H1 (cell line): ENCODE measurements at places on chromosomes 7 and 10.

GRCh38 chr7:123797673-123798531, 47.1 kb upstream of the HYAL4 start:
- H3K27me3 ChIP-seq: no peaks in the 10 kb centered on the region
- no peaks in the 10 kb centered on the region for H3K4me1 ChIP-seq
- no peak overlapping the region for H3K4me3 ChIP-seq
- no peak overlapping the region for H3K27ac ChIP-seq

- H3K4me3 ChIP-seq: no peak overlapping the region
- no peaks in the 10 kb centered on the region for H3K36me3 ChIP-seq
- no peaks in the 10 kb centered on the region for H3K27me3 ChIP-seq
- H3K27ac ChIP-seq: no peak overlapping the region
These were observed 35.9 kb upstream of the CYP2C9 start for GRCh38 chr10:94902570-94902969.

GRCh38 chr7:10122551-10123100, 851.0 kb upstream of the PHF14 start:
- no peaks in the 10 kb centered on the region; the same call in 1 of the 2 replicates for H3K4me1 ChIP-seq
- no peaks in the 10 kb centered on the region for H3K27me3 ChIP-seq
- no peak overlapping the region for H3K27ac ChIP-seq
- no peaks in the 10 kb centered on the region for H3K36me3 ChIP-seq
- no peak for DNase-seq

GRCh38 chr7:33728873-33729551, 176.3 kb upstream of the BMPER start:
- no peak overlapping the region for H3K27ac ChIP-seq
- H3K36me3 ChIP-seq: no peaks in the 10 kb centered on the region
- H3K4me1 ChIP-seq: peaks cover 17% of the 10 kb centered on the region
- no peak overlapping the region for H3K4me3 ChIP-seq
- no peak for DNase-seq
- H3K27me3 ChIP-seq: no peaks in the 10 kb centered on the region

DNA sequence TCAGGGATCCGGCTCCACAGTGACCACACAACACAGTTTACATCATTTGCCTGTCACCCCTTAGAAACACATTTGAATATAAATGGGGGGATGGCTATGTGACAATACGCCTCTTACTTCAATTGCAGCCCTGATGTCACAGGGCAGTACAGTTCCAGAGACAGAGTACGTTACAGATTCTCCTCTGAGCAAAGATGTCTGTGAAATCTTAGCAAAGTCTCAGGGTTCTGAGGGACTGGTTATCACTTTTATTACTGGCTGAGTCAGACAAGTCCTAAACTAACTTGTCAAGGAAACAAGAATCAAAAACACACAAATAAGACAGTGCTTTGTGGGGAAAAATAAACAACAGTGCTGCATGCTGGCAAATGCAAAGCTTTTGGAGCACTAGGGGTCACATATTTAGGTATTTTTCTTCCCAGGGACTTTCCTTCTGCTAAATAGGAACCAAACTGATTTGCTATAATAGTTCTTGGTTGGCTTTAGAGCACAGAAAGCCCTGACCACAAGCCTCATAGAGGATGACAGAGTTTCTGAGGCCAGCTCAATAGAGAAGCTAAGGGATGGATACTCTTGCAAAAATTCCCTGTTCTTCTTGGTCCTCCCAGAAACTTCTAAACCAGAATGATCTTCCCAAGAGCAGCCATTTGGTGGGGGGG, 501.6 kb downstream of the GRID1 start:
- H3K36me3 ChIP-seq: no peaks in the 10 kb centered on the region
- DNase-seq: no peak
- H3K4me1 ChIP-seq: no peaks in the 10 kb centered on the region
- H3K4me3 ChIP-seq: no peak overlapping the region
- no peaks in the 10 kb centered on the region for H3K27me3 ChIP-seq

- H3K36me3 ChIP-seq: no peaks in the 10 kb centered on the region
- H3K4me1 ChIP-seq: no peaks in the 10 kb centered on the region
- H3K27me3 ChIP-seq: no peaks in the 10 kb centered on the region
- DNase-seq: no peak
- no peak overlapping the region for H3K27ac ChIP-seq
These were observed 318.6 kb downstream of the PTPRN2 start for GRCh38 chr7:158268816-158269535.

GRCh38 chr7:142168746-142169145, 57.2 kb downstream of the MGAM2 start:
- H3K4me3 ChIP-seq: no peak overlapping the region
- no peaks in the 10 kb centered on the region for H3K36me3 ChIP-seq

GRCh38 chr7:39560408-39560807, 5.8 kb upstream of the YAE1 start:
- no peaks in the 10 kb centered on the region for H3K27me3 ChIP-seq
- H3K4me3 ChIP-seq: no peak overlapping the region
- no peaks in the 10 kb centered on the region for H3K36me3 ChIP-seq
- H3K27ac ChIP-seq: no peak overlapping the region
- no peak for DNase-seq

GRCh38 chr10:68330852-68331454, 911 bp upstream of the HNRNPH3 start:
- no peaks in the 10 kb centered on the region for H3K27me3 ChIP-seq
- peak overlapping the region; percentile 99 for H3K27ac ChIP-seq
- DNase-seq: no peak
- H3K4me3 ChIP-seq: peak overlapping the region; percentile 99
- peaks cover 3% of the 10 kb centered on the region; the same call in 1 of the 2 replicates for H3K4me1 ChIP-seq
- peaks cover 13% of the 10 kb centered on the region; the same call in 1 of the 2 replicates for H3K36me3 ChIP-seq

DNA sequence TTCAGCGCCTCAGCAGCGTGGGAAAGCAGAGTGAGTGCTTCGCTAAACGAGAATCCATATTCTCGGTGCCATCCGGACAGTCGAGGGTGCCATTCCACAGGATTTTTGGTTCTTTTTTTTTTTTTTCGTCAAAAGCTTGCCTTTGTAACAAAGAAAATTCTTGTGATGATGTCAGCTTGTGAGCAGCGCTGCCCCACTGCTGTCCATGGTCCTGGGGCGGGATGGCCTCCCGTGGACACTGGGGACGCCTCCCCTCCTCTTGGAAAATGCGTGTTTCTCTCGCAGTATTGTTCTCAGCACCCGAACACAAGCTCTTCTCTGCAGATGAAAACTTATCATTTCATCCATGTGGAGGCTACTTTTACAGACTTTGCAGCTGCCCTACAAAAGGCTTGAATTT, 477.4 kb downstream of the TCERG1L start:
- no peak overlapping the region for H3K27ac ChIP-seq
- DNase-seq: no peak
- H3K4me3 ChIP-seq: no peak overlapping the region
- no peaks in the 10 kb centered on the region for H3K4me1 ChIP-seq
- H3K36me3 ChIP-seq: no peaks in the 10 kb centered on the region

GRCh38 chr7:33590916-33591315, 314.4 kb upstream of the BMPER start:
- H3K4me3 ChIP-seq: no peak overlapping the region
- H3K36me3 ChIP-seq: no peaks in the 10 kb centered on the region
- H3K27ac ChIP-seq: no peak overlapping the region
- no peak for DNase-seq
- H3K27me3 ChIP-seq: no peaks in the 10 kb centered on the region
- H3K4me1 ChIP-seq: no peaks in the 10 kb centered on the region

GRCh38 chr10:7239312-7239985, 171.4 kb downstream of the SFMBT2 start:
- DNase-seq: no peak
- H3K27ac ChIP-seq: no peak overlapping the region
- H3K4me3 ChIP-seq: no peak overlapping the region
- H3K27me3 ChIP-seq: no peaks in the 10 kb centered on the region

DNA sequence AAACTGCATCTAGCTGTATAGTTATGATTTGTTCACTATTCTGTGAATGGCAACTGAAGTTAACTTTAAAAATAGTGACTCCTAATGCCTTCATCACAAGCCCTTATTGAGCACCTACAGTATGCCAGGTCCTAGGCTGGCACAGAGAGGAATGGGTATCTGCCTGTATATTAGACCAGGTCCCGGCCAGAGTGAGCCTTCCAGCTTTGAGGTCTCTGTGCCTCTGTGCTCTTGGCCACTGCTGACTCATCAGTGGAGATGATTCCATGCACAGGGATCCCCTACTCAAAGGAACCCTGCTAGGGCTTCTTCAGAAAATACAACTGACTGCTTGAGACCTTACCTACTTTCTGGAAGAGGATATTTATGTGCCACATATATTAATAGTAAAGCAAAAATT, 118.4 kb downstream of the GFRA1 start:
- no peak overlapping the region for H3K4me3 ChIP-seq
- no peak overlapping the region for H3K27ac ChIP-seq
- no peaks in the 10 kb centered on the region for H3K27me3 ChIP-seq
- H3K36me3 ChIP-seq: no peaks in the 10 kb centered on the region
- DNase-seq: no peak

- H3K27ac ChIP-seq: no peak overlapping the region
- no peak overlapping the region for H3K4me3 ChIP-seq
- no peaks in the 10 kb centered on the region for H3K27me3 ChIP-seq
- H3K36me3 ChIP-seq: no peaks in the 10 kb centered on the region
These were observed 128.5 kb upstream of the TNS3 start for GRCh38 chr7:47710201-47710935.

DNA sequence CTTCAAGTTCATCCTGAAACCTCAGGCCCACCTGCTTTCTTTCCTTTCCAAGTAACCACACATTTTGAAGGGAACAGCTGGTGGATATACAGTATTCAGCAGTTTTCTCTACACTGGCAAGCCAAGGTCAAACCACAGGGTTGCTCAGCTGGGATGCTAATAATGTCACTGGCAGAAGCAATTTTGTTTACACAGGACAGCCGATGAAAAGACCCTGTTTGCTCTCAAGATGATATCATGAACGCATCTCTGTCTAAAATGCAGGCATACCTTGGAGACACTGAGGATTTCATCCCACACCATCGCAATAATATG, 186.2 kb downstream of the USP6NL start:
- no peak overlapping the region for H3K27ac ChIP-seq
- no peaks in the 10 kb centered on the region for H3K36me3 ChIP-seq
- no peak for DNase-seq

DNA sequence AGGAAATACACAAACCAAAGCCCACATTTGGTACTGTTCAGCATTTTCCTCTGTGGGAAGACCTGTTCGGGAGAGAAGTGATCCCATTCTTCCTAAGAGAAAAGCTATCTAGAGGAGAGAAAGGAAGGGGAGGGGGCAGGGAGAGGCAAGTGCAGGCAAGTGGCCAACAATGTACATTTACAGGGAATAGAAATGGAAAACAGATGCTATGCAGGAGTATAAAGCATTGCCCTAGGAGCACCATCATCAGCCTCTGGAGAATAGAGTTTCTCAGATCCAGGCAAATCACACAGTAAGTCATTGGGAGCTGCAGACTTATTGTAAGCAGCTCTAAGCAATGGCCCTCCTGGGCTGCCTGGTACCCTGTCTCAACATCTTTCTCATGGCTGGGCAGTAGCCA, 424.4 kb upstream of the AUTS2 start:
- no peaks in the 10 kb centered on the region for H3K4me1 ChIP-seq
- no peak for DNase-seq
- H3K27me3 ChIP-seq: no peaks in the 10 kb centered on the region
- H3K36me3 ChIP-seq: no peaks in the 10 kb centered on the region
- no peak overlapping the region for H3K27ac ChIP-seq

- no peak overlapping the region for H3K27ac ChIP-seq
- no peaks in the 10 kb centered on the region for H3K4me1 ChIP-seq
These were observed 503.2 kb downstream of the SH2D4B start for GRCh38 chr10:81040940-81041339.

DNA sequence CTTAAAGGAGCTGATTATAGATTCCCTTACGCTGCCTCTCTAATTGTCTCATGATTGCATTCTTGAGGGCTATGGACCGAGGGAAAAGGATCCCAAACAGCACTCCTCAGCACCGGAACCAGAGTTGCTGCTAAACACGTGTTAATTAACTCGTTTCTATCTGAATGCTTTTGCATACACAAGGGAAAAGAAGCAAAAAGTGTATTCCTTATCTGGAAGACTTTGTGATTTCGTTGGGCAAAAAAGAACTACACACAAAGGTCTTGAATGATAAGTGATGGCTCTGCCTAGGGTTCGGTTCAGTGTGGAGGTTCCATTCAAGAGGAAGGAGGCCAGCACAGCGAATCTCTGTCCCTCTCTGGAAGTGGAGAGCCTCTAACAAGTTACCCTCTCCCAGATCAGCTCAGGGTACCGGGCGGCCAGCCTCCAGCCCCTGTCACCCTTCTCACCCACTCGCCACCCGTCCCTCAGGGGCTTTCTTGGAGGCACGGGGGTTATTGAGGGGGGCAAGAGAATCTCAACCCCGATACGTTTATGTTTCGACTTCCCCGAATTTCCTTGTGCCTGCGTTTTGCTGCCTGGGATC, 515 bp upstream of the SLC4A2 start:
- H3K4me1 ChIP-seq: peaks cover 35% of the 10 kb centered on the region
- H3K27me3 ChIP-seq: peaks cover 8% of the 10 kb centered on the region
- peak; percentile 62 for DNase-seq
- H3K36me3 ChIP-seq: no peaks in the 10 kb centered on the region
- H3K27ac ChIP-seq: no peak overlapping the region

DNA sequence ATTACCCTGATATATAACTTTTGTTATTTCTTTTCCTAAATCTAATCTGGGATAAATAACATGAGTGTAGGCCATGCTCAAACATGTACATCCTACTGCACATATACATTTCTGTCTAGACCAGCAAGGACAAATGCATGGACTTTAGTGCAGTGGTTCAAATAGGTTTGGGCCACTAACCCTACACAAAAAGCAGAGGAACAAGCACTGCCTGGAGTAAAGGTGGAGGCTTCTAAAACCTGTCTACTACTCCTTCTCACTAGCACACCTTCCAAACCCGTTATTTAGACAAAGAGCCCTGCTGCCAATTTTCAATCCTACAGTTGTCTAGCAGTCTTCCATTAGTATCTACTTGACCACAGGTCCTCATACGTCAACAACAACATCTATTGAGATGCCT, 34.8 kb downstream of the SGCE start:
- DNase-seq: no peak
- H3K4me1 ChIP-seq: no peaks in the 10 kb centered on the region
- H3K4me3 ChIP-seq: no peak overlapping the region
- H3K36me3 ChIP-seq: no peaks in the 10 kb centered on the region
- no peak overlapping the region for H3K27ac ChIP-seq

GRCh38 chr7:12158334-12159060, 52.6 kb upstream of the TMEM106B start:
- no peak overlapping the region for H3K4me3 ChIP-seq
- no peaks in the 10 kb centered on the region for H3K36me3 ChIP-seq
- H3K27me3 ChIP-seq: no peaks in the 10 kb centered on the region
- no peaks in the 10 kb centered on the region for H3K4me1 ChIP-seq
- H3K27ac ChIP-seq: no peak overlapping the region

GRCh38 chr7:91080351-91080750, 183.9 kb upstream of the FZD1 start:
- no peak for DNase-seq
- H3K27ac ChIP-seq: no peak overlapping the region

- no peaks in the 10 kb centered on the region for H3K27me3 ChIP-seq
- no peaks in the 10 kb centered on the region for H3K4me1 ChIP-seq
- no peak overlapping the region for H3K27ac ChIP-seq
These were observed 143.1 kb downstream of the GNAI1 start for GRCh38 chr7:80277434-80278427.
